ENCODE measurements at places on chromosomes 3 and 15.
A peak's percentile ranks its signal among the peaks of the same experiment; 100 is the strongest.

DNA sequence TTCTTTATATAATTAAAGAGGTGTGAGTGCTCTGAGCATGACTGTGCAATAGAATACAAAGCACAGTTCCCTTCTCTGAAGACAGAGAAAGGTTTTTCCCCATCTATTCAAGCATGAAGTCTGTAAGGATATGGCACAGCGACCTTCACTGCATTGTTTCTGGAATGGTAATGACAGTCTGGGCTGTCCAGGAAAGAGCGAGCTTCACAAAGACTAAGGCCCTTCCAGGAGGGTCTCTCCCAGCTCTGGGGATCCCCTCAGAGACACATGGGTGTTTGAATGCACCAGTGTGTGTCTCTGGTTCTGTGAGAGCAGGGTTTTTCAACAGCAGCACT is 179.9 kb upstream of the NR2E3 start:
- no peak for DNase-seq

DNA sequence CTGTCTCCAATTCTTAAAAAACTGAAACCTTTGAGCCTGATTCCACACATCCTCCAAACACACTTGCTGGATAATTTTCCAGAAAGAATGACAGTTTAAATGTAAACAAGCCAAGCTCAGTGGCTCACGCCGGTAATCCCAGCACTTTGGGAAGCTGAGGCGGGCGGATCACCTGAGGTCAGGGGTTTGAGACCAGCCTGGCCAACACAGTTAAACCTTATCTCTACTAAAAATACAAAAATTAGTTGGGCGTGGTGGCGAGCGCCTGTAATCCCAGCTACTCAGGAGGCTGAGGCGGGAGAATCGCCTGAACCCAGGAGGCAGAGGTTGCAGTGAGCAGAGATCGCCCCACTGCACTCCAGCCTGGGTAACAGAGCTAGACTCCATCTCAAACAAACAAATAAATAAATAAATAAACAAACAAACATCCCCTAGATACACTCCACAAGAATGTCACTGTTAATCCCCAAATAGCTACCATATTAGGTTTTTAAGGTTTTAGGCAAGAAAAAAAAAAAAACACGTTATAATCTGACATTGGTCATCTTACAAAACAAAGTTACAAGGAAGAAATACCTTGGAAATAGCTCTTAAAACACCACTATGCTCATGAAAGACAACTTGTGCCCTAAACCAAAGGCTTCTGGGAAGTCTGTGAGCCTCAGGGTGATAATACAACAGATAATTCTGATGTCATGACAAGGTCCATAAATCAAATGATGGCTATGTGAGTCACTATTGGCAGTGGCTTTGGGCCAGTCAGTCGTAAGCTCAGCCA is 13.2 kb downstream of the TNIK start:
- DNase-seq, result peak; percentile 46

DNA sequence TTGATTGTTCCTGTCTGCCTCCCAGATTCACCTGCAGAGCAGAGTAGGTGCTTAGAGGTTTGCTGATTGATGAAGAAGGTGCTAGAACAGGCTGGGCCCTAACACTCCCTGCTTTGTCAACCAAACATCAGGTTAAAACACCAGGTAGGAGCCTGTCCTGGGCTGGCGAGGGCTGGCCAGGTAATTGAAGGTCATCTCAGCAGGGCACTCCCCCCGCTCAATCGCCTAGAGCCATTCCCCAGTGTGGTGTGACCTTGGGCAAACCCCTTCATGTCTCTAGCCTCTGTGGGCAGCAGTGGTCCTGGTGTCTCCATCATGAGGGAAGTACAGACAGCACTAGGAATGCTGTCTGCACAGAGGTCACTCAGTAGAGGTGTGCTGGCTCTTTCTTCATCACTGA is 88.3 kb downstream of the KLF15 start:
- DNase-seq, result no peak

DNA sequence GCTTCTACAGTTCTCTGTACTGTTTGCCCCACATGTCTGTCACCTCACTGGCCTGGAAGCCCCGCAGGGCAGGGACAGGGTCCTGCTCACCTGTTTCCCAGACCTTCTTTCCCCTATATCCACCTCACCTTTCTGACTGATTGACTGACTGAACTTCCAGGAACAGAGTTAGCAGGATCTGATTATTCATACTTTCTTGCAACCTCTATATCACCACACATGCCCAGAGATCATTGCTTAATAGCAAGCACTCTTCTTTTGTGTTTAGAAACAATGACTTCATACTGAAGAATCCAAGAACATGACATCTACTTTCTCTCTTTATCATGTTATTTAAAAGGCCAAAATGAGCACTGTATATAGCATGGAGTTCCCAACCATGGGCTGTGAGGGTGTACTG is 18.0 kb upstream of the CLEC3B start:
- DNase-seq, result peak; percentile 72

GRCh38 chr15:63362885-63363284 is 18.8 kb downstream of the CA12 start:
- no peak for DNase-seq

- no peak for DNase-seq
These were observed 99.0 kb downstream of the SCN11A start for GRCh38 chr3:38952721-38953120.

DNA sequence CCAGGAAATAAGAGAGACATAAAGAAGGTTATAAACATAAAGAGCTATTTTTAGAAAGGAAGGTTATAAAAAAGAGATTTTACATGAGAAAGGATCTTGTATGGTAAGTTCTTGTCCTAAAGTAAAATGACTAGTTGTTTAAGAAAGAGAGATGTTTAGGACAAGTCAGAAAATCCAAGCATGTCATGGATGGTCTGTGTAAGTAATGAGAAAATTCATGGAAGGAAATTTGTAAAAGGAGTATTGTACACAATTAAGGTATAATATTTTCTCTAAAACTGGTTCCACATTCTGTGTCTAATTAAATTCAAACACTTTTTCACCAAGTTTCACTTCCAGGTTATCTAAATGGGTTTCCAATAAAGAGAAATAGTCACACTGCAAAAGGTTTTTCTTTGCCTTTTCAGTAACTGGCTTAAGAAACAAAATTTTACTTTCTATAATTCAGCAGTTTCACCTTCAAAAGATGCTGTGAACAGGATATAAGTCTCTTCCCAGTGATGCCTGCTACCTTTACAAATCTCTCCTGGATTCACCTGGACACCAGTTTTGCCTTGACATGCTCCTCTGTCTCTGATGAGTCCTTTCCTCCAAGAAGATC is 455.7 kb downstream of the ZIC1 start:
- no peak for DNase-seq

DNA sequence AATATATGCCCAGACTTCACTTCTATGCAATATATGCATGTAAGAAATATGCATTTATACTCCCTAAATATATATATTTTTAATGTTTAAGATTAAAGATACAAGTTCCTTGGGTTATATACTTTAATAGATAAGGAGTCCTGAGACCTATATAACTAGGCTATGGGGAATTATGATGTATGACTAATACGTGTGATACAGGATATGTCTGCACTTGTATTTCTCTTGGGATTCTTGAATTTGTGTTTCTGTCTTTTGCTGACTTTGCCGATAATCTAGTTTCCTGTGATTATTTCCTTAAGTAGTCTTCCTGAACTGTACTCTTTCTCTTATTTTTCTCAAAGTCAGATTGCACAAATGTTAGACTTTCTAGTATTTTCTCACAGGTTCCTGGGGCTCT is 109.6 kb downstream of the PIK3CB start:
- no peak for DNase-seq

DNA sequence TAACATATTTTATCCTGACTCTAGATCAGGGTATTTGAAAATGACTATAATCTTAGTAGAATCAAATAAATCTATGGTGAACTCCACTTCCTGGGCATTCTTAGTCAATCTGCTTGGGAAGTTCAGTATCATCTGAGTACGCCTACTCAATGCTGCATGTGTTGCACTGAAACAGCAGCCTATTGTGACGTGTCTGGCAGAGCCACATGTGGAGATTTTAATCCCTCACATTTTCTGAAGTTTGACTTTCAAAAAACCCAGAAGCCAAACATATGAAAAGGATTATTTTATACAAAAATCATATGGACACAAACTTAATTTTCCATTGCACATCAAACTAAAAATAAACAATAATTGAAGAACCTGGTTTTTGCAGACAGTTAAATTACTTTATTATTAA is 798.3 kb downstream of the ROBO1 start:
- peak; percentile 58 for DNase-seq

DNA sequence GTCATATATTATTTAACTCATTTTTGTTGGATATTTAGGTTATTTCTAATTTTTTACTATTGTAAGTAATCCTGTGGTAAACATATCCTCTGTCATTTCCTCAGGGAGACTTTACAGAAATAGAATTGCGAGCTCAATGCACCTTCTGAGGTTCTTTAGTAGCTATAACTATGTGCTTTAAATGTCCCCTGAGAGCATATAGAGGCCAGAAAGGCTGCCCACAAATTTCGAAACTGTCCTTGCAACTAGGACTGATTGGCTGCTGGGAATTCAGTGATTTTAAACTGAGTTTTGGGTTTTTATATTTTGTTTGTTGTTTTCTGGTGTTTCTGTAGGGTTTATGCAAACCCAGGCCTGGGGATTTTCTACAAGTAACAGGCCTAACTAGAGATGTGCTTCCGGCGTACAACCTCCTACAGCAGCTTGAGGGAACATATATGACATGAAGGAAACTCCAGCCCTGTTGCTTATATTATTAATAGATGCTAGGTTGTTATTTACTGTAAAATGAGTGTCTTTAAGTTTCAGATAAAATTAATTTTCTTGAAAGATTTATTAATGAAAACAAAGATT is 29.1 kb upstream of the P4HTM start:
- DNase-seq, result no peak

GRCh38 chr15:62108411-62108810 is 41.6 kb downstream of the C2CD4A start:
- DNase-seq, result no peak

- no peak for DNase-seq
These were observed 157.9 kb upstream of the BHLHE40 start for GRCh38 chr3:4821338-4821737.

DNA sequence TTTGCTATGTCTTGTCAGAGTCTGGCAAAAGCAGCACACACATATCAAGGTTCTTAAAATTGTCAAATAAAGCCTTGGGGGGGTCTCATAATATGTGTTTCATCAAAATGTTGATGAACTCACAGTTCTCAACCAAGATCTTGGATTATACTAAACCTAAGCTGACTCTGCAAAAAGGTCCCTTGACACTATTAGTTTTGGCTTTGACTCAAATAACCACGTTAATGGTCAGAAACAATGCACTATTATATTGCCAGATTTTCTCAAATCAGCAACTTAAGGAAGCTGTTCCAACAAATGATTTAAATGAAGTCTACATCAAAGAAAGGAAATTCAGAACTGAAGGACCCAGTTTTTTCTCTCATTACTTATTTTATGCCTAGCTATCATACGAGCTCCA is 1063.9 kb downstream of the ROBO1 start:
- no peak for DNase-seq

DNA sequence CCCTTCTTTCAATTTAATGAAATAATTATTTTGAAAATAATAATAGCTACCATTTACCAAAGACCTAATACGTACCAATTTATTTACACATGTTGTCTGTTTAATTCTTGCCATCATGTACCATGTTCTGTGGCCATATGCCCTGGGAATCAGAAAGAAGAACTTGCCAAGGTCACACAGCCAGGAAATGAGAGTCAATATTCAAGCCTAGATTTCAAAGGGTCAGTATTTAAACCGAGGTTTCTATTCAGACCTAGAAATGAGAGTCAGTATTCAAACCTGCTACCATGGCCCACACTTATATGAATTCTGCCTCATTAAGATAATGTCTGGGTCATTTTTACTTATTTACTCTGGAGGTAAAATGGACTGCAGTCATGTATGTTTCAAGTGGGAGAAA is 103.6 kb upstream of the TBL1XR1 start:
- DNase-seq, result no peak

- DNase-seq, result peak; percentile 79
These were observed 44.0 kb downstream of the SMAD3 start for GRCh38 chr15:67109141-67110034.

- no peak for DNase-seq
These were observed 5.5 kb upstream of the CLN6 start for GRCh38 chr15:68235022-68235421.

DNA sequence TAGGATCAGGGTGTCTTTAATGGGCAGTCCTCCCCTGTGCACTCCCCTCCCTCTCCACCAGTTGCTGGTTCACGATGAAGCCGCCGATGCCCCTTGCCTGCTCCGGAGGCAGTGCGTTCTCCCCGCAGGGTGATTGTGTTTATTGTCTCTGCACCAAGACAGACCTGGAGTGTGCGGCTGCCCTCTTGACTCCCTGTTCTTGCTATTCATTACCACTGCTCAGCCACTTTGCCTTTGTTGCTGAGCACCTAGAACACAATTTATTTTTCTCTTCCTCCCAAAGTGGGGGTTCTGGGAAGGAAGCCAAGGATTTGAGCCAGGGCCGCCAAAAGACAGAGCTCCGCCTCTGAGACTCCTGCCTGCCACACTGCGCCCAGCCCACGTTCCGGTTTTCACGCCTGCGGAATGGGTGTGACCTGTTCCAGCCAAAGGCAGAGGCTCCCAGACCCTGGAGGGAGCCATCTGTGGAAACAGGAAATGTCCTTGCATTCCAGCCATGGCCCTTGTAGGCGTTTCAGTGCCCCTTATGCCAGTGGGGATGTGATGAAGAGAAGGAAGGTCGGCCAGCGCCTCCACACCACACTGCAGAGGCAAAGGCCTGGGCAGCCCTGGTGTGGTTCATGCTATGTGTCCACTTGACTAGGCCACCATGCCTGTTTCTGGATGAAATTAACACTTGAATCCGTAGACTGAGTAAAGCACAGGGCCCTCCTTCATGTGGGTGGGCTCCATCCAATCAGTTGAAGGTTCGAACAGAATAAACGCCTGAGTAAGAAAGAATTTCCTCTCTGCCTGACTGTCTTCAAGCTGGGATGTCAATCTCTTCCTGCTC is 85.8 kb downstream of the HMG20A start:
- no peak for DNase-seq

DNA sequence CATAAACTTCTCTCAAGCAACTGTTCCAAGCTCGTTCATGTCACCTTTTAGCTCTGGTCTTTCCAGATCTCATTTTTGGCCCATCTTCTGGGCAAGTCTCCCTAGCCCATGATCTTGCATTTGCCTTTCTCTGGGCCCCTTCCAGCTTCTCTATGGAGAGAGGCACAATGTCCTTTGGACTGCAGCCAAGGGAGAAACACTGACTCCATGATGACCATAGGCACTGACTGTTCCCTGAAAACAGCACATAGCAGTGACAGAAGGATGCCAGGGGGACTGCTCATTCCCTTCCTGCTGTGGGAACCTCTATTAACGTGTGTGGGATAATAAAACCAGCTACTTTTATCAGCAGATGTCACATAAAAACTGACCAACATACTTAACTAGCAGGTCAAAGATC is 60.3 kb downstream of the STRIT1 start:
- DNase-seq, result peak; percentile 73

- DNase-seq, result no peak
These were observed 5.7 kb downstream of the ABHD5 start for GRCh38 chr3:43696441-43696840.

Data from AG08395 (cell line).